ENCODE measurements at places on chromosomes 11 and 22.

DNA sequence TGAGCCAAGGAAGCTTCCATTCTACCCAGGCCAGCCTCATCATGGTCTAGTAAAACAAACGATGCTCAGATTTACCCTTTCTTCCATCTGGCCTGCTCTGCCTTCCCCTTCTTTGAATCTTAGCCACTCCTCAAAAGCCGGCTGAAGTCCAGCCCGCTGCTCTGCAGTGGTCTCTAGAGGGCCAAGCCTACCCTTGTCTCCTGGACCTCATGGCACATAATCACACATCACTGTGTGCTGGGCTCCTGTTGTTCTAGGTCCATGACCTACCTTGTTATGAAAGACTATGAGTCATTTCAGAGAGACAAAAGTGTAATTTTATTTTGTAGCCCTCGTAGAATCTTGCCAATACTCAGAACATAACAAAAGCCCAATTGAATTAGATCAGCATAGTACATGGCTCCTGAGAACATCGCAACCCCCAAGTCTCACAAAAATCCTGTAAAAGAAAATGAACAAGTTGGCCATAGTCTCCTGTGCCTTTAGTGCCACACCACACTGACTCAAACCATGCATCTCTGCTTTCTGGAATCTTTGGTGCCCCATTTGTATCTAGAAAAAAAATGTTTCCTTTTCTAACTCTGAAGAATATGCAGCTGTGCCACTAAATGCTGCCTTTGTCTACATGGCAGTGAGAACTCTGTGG lies 192.7 kb downstream of the OPCML start:
- DNase-seq = no peak

DNA sequence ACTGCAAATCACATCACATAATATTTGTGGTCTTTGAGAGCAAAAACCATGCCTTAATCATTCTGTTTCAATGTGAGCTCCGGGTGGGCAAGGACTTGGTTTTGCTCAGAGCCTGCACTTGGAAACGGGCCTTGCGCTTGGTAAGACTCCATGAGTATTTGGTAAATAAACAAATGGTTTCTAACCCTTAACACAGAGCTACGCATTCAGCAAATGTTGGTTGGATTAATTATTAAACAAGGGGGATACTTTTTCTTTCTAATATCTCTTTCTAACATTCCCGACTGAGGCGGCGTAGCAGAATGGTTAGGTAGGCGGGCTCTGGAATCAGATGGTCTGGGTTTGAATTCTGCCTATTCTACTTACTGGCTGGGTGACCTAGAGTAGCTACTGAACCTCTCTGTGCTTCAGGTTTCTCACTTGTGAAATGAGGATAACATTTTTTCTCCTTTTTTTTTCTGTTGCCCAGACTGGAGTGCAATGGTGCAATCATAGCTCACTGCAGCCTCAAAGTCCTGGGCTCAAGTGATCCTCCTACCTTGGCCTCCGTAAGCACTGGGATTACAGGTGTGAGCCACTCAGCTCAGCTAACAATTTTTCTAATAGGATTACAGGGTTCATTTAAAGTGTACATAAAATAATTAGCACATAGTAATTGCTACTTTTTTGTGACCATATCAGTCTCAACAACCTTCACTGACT lies 3.4 kb upstream of the FAM83F start:
- no peak for DNase-seq

- DNase-seq = no peak
These were observed 8.8 kb downstream of the CRY2 start for GRCh38 chr11:45856044-45856468.

DNA sequence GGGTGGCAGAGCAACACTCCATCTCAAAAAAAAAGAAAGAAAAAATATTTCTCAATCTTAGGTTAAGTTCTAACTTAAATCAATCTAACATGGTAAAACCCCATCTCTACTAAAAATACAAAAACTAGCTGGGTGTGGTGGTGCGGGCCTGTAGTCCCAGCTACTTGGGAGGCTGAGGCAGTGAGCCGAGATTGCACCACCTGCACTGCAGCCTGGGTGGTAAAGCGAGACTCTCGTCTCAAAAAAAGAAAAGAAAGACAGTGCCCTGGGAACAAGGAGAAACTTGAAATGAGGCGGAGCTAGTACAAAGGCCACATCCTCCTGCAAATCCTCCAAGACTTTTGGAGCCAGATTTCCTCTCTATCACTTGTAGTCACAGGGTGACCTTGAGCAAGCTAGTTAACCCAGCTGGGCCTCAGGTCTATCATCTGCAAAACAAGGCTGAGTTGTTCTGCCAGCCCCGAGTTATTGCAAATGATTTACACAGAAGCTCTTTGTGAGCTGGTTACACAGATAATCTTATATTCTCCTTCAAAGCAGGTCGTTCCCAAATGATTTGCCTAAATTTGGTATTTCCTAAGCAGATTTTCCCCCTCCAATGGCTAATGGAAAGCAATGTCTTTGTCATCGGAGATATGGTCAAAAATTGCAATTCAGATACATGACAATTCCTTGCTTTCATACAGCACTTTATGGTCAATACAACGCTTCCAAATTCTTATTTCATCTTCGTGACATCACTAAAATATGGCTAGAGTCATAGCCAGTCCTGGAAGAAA lies 1.9 kb downstream of the ANKRD54 start:
- no peak for DNase-seq

GRCh38 chr11:61973476-61974162 lies 6.2 kb upstream of the FTH1 start:
- no peak for DNase-seq

DNA sequence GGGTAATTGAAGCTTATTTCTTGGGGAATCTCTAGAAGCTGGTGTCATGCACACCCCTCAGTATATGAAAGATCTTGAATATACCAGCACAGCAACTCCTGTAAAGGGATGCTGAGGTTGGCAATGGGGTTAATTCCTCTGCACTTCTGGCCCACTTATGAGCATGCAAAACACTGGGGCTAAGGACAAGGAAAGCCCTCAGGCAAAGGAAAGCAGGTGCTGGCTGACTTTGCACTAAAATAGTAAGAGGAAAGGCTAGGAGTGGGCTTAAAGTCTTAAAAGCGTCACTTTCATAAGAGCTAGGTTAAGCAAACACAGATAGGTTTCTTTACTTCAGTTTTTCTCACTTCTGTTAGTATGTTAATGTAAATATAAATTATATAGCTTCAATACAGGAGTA lies 572.6 kb upstream of the LUZP2 start:
- no peak for DNase-seq

GRCh38 chr11:74203966-74204365 lies 32.9 kb downstream of the PPME1 start:
- no peak for DNase-seq

GRCh38 chr11:76597533-76598425 lies 72.8 kb downstream of the LRRC32 start:
- DNase-seq = no peak

GRCh38 chr11:131934006-131934405 lies 563.6 kb downstream of the NTM start:
- DNase-seq = no peak

- DNase-seq = no peak
These were observed 13.8 kb upstream of the OR51M1 start for GRCh38 chr11:5369789-5370188.

DNA sequence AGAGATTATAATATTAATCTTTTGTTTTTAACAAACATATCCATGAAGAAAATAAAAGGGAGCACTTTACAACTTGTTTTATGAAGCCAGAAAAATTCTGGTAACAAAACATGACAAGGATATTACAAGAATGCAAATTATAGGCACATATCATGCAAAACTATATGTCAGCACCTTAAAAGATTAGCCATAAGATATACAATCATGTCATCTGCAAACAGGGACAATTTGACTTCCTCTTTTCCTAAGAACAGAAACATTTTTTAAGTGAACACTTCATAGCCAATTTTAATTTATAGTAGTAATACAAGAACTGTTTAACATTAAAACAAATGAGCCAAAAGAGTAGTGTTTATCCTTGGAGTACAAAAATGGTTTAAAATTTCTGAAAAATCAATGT lies 916.5 kb upstream of the CNTN5 start:
- no peak for DNase-seq

GRCh38 chr22:26658671-26659478 lies 1.5 kb downstream of the MIAT start:
- peak; percentile 71 for DNase-seq

GRCh38 chr22:22348815-22349454 lies 104.3 kb downstream of the VPREB1 start:
- no peak for DNase-seq

- no peak for DNase-seq
These were observed 14.8 kb downstream of the PIWIL4 start for GRCh38 chr11:94581926-94582325.

GRCh38 chr11:10502065-10502680 lies 38.8 kb downstream of the RNF141 start:
- no peak for DNase-seq

DNA sequence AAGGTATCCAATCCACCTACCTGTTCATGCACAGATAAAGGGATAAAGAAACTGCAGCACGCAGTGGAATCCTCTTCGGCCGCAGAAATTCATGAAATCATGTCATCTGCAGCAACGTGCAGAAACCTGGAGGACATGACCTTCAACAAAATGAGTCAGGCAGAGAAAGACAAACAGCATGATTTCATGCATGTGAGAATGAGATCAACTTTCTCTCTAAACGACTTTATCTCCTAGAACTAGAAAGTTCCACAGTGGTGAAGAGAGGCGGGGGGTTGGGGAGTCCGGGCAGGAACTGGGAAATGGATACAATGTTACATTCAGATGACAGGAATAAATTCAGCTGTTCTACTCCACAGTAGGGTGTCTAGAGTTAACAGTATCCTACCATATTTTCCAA lies 9.9 kb downstream of the RGL4 start:
- no peak for DNase-seq

GRCh38 chr11:130825561-130825960 lies 90.7 kb downstream of the SNX19 start:
- no peak for DNase-seq

GRCh38 chr11:6911948-6912347 lies 8.9 kb upstream of the OR2D3 start:
- DNase-seq = no peak

DNA sequence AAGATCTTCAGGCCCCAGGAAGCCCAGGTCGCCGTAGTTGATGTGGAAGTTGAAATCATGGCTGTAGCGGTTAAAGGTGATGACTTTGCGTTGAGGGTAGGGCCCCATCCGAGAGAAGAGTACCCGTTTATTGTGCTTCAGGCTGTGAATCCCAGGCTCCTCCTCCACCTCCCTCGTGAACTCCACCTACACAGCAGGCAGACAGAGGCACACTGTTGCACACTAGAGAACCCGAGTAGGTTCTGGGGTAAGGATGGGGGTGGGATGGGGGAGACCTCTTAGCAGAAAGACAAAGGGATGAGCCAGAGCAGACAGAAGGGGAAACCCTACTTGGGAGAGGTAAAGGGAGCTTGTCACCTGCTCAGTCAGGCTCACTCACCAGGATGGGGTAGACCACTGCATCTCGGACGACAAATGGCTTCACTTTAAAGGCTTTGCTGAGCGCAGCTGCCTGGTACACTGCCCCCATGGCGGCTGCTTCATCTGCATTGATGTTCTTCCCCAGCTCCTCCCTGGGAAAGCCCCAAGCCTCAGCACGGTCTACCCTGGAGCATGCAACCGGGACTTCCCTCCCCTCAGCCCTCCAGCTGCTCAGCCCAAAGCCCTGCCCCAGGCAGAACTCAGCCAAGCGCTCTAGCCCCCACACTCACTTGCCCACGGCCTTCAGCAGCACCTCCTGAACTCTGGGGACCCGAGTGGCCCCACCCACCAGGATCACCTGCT lies 5.4 kb downstream of the HYOU1 start:
- no peak for DNase-seq

GRCh38 chr11:11534981-11535380 lies 86.8 kb downstream of the GALNT18 start:
- no peak for DNase-seq

GRCh38 chr11:65219930-65220213 lies 38.1 kb downstream of the CAPN1 start:
- no peak for DNase-seq

GRCh38 chr11:18468059-18468458 lies 12.4 kb downstream of the LDHAL6A start:
- no peak for DNase-seq

Measured in stimulated activated CD4-positive, alpha-beta T cell treated with anti-CD3 and anti-CD28 coated beads, Interleukin-4, amount 100 ng/mL, for 48 hours (primary cell).